ENCODE measurements at places on chromosomes 11 and 22. TPM values are rescaled to one million over a fixed set of nuclear protein-coding genes. Genes with fewer than 3 reads are reported as not detected.
A peak's percentile ranks its signal among the peaks of the same experiment; 100 is the strongest.

DNA sequence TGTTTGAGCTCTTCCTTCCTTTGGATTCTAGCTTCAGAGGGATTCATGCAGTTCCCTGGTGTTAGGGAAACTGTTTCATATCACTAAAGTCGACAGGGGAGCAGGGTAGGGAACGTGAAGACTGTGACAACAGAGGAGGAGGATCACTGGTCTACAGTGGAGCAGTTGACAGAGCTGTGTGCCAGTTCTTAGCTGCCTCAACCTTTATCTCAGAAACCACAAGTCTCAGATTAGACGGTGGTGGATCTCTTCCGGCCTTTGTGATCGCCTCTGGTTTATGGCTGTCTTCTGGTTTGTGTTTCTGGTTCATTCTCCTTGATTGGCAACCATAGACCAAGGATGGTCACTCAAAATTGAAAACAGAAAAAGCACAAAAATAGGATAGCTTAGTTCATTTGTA lies 538.9 kb upstream of the API5 start:
- no peaks in the 10 kb centered on the region for H3K4me1 ChIP-seq
- no peak for DNase-seq
- H3K4me3 ChIP-seq: no peak overlapping the region
- H3K36me3 ChIP-seq: no peaks in the 10 kb centered on the region
- H3K27me3 ChIP-seq: no peaks in the 10 kb centered on the region

- no peak for DNase-seq
- peaks cover 4% of the 10 kb centered on the region for H3K27me3 ChIP-seq
- no peaks in the 10 kb centered on the region for H3K4me1 ChIP-seq
Observed at GRCh38 chr11:70623906-70624597, 225.7 kb downstream of the CTTN start.

The ARHGAP8 gene
- 1.3 TPM for total RNA-seq

The OR56A1 gene
- total RNA-seq: not detected

The MRGPRX3 gene
- total RNA-seq: not detected

DNA sequence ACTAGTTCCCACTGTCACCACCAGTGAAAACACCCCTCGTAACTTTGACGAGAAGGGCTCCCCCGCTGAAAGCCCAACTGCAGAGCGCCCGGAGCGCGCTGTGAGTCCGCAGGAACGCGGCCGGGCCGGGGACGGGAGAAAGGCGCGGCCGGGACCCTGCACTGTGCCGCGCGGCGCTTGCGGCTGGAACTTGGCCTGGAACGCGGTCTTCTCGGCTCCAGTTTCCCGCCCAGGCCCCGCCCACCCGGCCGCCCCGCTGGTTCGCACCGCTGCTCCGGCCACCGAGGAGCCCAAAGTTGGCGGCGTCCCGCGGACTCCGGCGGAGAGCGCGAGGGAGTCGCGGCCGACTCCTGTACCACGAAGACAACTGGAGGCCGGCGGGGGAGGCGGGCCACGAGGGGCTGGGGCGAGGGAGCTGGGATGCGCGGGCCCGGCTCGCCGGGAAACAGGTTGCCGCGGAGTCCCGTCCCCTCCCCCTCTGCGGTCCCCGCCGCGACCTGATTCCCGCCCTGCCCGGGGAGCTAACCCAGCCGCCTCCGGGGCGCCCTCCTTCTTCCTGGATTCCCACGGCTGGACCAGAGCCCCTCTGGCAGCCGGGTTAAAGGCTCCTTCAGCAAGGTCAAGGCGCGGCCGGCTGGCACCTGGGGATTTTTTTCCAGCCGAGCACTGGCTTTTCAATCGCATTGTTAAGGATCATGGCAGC lies 3.4 kb downstream of the TENM4 start:
- DNase-seq: peak; percentile 42
- H3K4me3 ChIP-seq: peak overlapping the region; percentile 76
- peak overlapping the region; percentile 87 for H3K27ac ChIP-seq
- H3K4me1 ChIP-seq: peaks cover 29% of the 10 kb centered on the region

DNA sequence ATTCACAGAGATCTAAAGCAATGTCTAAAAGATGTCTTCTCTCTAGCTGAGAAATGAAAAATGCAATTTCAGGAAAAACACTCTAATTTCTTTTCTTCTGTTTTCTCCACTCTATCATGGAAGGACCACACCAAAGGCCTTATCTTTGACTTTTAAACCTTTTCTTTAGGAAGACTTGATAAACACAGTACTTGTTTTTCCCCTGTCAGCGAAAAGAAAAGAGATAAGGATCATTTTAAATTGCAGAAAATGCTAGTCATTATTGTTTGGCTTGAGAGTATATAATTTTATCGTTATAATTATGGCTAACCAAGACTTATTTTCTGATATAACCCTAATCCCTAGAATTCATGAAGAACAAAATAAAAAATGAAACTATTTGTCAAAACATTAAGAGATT lies 462.4 kb upstream of the API5 start:
- no peaks in the 10 kb centered on the region for H3K27me3 ChIP-seq
- H3K36me3 ChIP-seq: no peaks in the 10 kb centered on the region
- no peak overlapping the region for H3K4me3 ChIP-seq
- DNase-seq: no peak
- H3K27ac ChIP-seq: no peak overlapping the region

The TUB gene
- total RNA-seq: 5.7 TPM

GRCh38 chr22:37985050-37985585 lies 763 bp upstream of the SOX10 start:
- H3K27ac ChIP-seq: no peak overlapping the region
- H3K4me3 ChIP-seq: no peak overlapping the region
- H3K36me3 ChIP-seq: no peaks in the 10 kb centered on the region
- H3K4me1 ChIP-seq: no peaks in the 10 kb centered on the region

The UBQLN3 gene
- not detected for total RNA-seq

DNA sequence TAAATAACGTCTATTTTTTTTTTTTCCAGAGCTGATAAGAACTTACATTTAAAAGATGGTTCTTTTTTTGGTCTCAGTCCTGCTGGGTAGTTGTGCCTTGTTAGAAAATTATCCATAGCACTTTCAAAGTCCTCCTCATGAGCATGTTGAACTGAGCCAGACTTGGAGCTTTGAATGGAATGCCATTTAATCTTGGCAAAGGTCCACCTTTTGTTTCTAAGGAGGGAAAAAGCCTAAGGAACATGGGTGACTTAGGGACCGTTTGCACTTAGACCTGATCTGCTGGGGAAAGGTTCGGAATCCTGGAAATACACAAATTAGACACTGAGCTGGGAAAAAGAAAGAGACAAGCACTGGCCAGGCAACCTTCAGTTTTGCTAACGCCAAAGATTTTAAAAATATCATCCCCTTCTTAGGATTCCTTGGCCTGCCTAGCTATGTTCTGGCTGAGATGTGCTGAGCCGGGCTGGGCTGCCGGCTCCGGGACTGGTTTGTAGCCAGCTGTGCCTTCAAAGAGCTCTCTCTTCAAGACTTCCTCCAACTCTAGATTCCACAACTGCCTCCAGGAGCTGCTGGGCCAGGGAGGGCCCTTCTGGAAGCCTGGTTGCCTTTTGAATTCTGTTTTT lies 67.4 kb downstream of the ENDOD1 start:
- no peak overlapping the region for H3K27ac ChIP-seq
- no peak overlapping the region for H3K4me3 ChIP-seq
- H3K27me3 ChIP-seq: no peaks in the 10 kb centered on the region
- no peak for DNase-seq

GRCh38 chr11:24356501-24356900 lies 140.4 kb upstream of the LUZP2 start:
- no peaks in the 10 kb centered on the region for H3K4me1 ChIP-seq
- no peak overlapping the region for H3K27ac ChIP-seq

GRCh38 chr11:95076981-95077380 lies 10.3 kb downstream of the SRSF8 start:
- no peak overlapping the region for H3K27ac ChIP-seq
- no peaks in the 10 kb centered on the region for H3K27me3 ChIP-seq
- peaks cover 11% of the 10 kb centered on the region for H3K4me1 ChIP-seq
- no peaks in the 10 kb centered on the region for H3K36me3 ChIP-seq
- no peak for DNase-seq
- H3K4me3 ChIP-seq: no peak overlapping the region

GRCh38 chr11:42390116-42390515 lies 921.7 kb upstream of the API5 start:
- DNase-seq: no peak
- H3K27ac ChIP-seq: no peak overlapping the region
- no peaks in the 10 kb centered on the region for H3K4me1 ChIP-seq
- no peaks in the 10 kb centered on the region for H3K36me3 ChIP-seq
- no peak overlapping the region for H3K4me3 ChIP-seq

- H3K36me3 ChIP-seq: no peaks in the 10 kb centered on the region
- no peak for DNase-seq
- H3K4me1 ChIP-seq: no peaks in the 10 kb centered on the region
- peaks cover 7% of the 10 kb centered on the region for H3K27me3 ChIP-seq
- no peak overlapping the region for H3K4me3 ChIP-seq
Observed at GRCh38 chr11:57586711-57587245, 10.7 kb upstream of the SERPING1 start.
